ENCODE measurements at places on chromosomes 11 and 22.

GRCh38 chr11:46564459-46564858, 29.4 kb downstream of the AMBRA1 start:
- no peak for DNase-seq

DNA sequence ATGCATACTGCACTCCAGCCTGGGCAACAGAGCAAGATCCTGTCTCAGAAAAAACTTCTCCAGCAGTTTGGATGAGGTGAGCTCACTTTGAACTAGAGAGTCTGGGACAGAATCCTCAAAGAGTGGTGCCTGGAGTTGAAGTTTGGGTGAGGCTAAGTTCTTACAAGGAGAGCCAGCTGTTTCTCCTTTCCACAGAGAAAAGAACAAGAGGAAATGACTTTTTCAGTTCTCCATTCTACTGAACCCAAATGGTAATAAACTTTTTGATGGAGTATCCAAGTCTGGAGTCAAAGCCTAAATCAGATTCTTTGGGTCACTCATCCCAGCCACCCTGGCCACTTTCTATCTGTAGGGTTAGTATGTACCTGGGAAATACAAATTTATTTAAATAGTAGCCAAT, 102.7 kb downstream of the TRAF6 start:
- DNase-seq: no peak

GRCh38 chr11:34613015-34613414, 7.9 kb upstream of the EHF start:
- DNase-seq: no peak

GRCh38 chr11:83648610-83649527, 362.7 kb upstream of the CCDC90B start:
- DNase-seq: peak; percentile 66

DNA sequence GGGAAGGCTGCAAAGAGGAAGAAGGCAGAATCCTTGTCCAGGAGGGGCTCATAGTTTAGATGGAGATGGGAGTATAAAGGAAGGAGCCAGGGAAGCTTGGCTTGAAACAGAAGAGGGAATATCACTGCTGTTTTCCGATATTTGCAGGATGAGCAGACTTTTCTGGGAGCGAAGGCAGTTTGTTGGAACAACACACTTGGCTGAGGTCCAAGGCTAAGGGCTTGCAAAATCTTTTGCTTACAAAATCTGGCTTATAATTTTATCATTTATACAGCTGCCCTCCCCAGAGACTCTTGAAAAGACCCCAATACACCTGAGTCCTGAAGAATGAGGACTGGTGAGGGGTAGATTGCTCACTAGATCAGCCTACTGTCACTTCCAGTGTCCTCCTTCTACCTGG, 174.8 kb downstream of the NELL1 start:
- DNase-seq: no peak

Measured in small intestine (tissue), 16 donors.